ENCODE measurements at places on chromosomes 1 and 21. TPM values are rescaled to one million over a fixed set of nuclear protein-coding genes. Genes with fewer than 3 reads are reported as not detected.

Gene CEP85
- 24.3 TPM for polyA plus RNA-seq

Gene AGT
- polyA plus RNA-seq: 12.6 TPM

DNA sequence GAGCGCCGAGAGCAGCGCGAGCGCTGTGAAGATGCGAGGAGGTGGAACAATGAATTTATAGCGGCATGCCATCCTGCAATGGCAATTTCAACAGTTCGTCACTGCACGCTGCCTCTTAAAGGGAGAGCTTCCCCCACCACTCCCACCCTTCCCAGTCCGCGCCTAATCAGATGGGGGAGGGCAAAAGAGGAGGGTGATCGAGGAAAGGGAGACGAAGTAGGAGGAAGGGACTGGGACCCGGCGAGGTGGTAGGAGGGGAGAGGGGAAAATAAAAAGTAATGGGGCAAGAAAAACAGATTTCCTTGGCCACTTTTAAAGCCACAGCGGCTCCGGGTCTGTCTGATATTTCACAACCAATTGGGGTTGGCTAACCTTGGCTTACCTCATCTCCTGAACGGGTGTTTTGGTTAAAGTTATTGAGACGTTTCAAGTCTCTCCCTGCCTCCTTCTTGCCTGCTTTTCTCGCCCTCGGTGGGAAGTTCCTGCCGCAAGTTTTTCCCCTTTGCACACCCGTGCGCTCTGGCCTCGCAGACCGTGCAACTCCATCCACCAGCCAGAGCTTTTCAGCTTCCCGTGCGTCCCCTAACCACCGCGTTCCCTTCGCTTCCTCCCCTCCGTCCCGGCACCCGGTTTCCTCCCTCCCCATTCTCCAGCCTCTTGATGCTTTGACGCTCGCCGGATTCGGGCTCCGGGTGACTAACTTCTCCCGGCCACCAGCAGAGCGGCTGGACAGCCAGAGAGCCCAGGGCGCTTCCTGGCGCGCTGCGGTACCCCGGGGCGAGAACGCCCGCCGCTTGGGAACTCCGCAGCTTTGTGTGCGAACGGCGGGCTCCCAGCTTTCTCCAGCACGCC is at the start of gene ADAMTS5:
TSS of gene ADAMTS5 (minus strand) at position 27 of the 852 bp plus-strand sequence. CDS start 697 bp downstream, outside the sequence.
- DNase-seq: peak; percentile 68

- no peak for DNase-seq
Measured at GRCh38 chr1:234690872-234691271, 80.9 kb upstream of the IRF2BP2 start.

DNA sequence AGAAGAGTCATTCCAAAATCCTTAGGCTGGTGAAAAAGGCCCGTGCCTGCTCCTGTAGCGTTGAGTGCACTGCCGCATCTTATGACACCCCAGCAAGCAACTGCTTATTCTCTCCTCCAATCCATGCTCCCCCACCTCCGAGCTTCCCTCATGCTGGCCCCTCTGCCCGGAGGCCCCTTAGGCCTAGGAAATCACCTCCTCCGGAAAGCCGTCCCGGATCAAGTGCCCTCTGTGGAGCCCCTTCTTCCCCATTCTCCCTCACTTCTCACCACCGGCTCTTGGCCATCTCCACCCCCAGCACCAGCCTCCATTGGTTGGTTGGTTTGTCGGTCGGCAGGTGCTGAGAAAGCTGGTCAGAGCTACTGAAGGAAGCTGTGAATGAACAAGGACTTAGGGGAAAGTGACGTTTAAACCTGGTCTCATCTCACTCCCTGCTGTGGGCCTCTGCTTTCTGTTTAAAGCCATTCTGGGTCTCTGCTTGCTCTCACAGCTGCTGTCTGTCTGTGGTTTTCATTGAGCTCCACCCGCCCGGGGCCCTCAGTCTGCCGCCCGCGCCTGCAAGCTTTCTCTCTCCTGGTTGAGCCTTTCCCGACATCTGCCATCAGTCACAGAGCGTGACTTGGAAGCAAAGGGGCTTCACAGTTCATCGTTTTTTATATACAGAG is 122.2 kb downstream of the KCNN3 start:
- peak; percentile 78 for DNase-seq

- DNase-seq: no peak
Measured at GRCh38 chr1:65509912-65510680, 89.6 kb downstream of the LEPR start.

DNA sequence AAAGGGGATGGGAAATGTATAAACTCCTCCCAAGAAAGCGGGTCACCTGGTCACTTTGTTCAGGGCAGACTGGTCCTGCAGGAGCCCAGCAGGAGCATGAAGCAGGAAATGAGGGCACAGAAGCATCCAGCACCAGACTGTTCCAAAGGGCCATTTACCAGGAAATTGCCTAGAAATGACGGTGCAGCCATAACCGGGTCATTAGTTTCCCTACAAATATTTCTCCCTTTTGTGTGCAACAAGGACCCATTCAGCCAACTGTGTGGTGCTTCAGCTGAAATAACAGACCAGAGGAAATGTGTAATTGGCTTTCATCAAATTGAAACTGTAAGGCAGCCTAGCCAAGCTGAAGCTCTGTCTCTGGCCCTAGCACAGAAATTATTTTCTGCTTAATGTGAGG is 7.6 kb upstream of the CTTNBP2NL start:
- DNase-seq: no peak

DNA sequence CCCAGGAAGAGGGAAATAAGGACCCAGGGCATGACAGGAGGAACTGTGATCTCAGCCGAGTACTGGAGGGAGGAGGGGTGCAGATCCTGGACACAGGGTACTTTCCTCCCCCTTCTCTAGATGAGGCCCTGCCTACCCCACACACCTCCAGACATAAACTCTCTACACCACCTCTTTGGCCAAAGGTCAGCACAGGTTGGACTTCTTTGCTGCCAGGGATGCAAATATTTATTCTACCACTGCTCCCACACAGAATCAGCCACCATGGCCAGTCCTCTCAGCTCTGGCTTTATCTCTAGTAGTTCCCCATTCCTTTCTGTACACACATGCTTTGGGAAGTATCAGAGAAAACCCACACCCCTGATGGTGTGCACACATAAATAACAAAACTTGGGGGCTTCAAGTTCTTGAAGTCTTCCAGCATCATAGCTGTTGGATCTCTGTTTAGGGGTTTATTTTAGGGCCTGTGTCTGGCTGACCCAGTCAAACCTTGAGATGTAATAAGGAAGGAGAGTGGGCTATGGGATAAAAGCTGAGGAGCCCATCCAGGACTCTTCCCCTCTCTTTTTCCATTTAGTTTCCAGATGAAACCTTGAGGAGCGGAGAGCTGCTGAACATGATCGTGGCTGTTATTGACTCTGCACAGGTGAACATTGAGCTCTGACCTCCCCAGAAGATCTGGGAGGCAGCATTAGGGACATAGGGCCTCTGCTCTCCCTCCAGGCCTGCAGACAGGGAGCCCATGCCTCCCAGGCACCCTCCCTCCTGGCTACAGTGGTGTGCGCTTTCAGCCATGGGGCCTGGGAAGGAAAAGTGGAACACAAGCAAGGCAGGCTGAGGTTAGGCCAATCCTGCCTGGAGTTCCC is 6.7 kb upstream of the SLC27A3 start:
- DNase-seq: no peak

DNA sequence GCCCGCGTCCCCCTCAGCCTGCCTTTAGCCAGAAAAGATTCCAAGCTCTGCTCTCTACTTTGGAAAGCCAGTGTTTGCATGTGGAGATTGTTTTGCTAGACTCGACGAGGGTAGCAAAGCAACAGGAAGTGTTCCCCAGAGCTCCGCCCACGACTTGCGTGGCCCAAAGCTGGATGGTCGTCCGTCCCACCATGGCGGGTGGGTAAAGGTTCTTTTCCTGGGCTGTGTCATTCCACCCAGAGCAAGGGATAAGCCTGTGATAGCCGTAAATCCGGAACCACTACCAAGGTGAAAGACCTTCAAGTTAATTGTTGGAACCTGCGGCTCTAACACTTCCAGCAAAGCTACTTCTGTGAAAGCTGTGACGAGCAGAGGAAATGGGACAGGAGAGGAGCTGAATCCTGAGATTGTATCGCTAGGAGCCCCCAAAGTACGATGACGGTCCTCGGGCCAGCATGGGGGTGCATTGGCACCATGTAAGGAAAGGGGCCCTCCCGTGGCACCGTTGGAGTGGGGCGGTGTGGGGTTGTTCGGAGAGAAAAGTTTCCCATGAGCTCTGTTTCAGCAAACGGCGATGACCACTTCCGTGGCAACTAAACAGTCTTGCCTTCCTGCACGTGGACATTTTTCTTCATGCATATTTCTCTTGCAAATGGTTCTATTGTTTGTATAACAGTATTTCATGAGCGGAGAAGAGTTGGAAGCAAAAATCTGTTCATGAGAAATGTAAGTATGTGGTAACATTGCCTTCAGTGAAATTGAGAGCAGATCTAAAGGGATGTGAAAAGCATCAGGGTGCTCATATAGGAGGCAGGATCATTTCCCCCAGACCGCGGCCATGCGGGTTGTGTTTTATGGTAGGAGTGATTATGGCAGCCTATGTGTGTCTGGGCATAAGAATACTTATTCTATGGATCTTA is 8.4 kb downstream of the MX2 start:
- peak; percentile 20 for DNase-seq

Data from muscle of back (tissue), 13 donors.